ENCODE measurements at places on chromosomes 16 and 17.

GRCh38 chr16:68704232-68704867 is 32.7 kb upstream of the CDH1 start:
- DNase-seq: peak; percentile 11

DNA sequence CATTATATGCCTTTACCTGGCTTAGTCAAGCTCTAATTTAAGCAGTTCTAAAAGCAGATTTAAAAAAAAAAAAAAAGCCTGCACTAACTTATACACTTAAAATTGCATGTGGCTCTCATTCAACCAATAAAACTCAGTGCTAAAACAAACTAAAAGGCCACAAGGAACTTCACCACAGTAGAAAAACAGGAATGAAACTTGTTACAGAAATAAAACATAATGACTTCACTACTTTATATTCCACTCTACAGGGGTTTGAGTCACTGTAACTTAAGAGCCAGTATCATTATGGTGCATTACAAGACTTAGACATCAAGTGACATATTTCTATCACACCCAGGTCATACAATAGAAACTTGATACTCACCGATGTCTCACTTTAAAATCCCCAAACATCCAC is 11.1 kb downstream of the CA10 start:
- DNase-seq: no peak

DNA sequence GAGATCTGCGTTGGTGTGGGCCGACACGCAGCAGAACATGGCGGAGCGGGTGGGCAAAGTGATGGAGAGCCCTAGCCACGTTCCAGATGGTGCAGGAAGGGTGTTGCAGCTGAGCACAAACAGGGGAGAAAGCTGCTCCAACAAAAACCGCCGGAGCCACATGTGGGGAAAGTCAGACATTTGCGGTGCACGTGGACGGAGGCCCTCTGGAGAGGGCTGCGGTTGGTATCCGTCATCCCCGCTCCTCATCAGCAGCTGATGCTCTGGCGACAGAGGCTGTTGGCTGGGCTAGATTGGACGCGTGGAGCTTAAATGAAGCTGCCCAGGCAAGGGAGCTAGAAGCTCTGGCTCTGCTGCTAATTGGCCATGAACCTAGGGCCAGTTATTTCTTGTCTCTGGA is 43.5 kb upstream of the ADCY9 start:
- no peak for DNase-seq

- DNase-seq: peak; percentile 36
Observed at GRCh38 chr17:39002991-39003715, 36.0 kb upstream of the FBXO47 start.

DNA sequence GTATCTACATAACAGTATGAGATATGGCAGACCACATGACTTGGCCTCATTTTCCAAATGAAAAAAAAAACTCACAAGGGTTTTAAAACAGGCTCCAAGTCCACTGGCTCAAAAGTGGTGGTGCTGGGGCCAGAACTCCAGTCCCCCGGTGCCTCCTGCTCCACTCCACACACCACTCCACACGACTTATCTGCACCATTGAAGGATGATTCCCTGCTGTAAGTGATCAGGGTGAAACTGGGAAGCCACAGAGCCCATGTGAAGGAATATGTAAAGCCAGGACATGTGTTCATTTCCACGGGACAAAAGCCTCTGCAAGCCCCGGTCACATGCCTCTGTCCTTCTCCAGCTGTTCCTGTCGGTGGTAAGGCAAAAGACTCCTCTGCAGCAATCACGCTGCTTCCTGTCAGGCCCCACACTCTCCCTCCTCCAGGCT is 97.2 kb downstream of the ZNF18 start:
- no peak for DNase-seq

GRCh38 chr16:85462714-85463611 is 150.2 kb upstream of the GSE1 start:
- no peak for DNase-seq

- DNase-seq: no peak
Observed at GRCh38 chr16:81170824-81171223, 67.7 kb upstream of the BCO1 start.

DNA sequence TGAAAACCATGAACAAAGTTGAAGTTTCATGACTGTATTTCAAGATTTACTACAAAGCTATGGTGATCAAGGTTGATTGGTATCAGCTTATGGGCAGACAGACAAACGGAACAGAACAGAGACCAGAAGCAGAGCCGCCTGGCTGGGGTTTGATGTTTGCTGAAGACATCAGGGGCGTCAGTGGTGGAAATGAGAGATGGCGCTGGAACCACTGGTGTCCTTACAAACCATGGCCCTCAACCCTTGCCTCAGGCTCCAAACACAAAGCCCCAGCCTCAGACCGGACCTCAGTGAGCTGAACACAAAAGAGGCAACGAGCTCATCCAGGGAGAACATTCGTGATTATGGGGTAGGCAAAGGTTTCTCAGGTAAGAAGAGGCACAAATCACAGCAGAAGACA is 113.0 kb upstream of the METRNL start:
- no peak for DNase-seq

GRCh38 chr16:73846356-73846755 is 450.3 kb upstream of the PSMD7 start:
- DNase-seq: no peak

- DNase-seq: no peak
Observed at GRCh38 chr17:56676810-56677209, 83.3 kb downstream of the NOG start.

DNA sequence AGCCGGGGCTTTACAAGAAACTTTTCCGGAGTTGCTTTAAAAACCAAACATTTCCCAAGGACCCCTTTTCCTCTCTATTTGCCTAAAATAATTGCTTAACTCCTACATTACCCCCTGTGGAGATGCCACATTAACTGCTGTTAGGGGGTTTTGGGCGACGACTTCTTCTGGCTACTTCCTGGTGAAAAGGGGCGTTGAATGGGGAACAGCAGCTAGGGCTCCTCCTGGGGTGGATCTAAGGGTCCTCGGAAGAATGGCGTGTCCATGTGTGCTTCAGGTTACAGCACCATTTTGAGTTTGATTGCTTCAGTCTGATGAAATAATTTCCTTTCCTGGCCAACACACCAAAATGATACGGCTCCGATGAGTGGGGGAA is 22.0 kb downstream of the ABCC1 start:
- no peak for DNase-seq

GRCh38 chr17:8997994-8998628 is 23.2 kb upstream of the NTN1 start:
- DNase-seq: peak; percentile 66

- DNase-seq: no peak
Observed at GRCh38 chr16:78407191-78407590, 307.7 kb downstream of the WWOX start.

GRCh38 chr16:66524601-66525164 is 25.2 kb downstream of the TK2 start:
- no peak for DNase-seq

DNA sequence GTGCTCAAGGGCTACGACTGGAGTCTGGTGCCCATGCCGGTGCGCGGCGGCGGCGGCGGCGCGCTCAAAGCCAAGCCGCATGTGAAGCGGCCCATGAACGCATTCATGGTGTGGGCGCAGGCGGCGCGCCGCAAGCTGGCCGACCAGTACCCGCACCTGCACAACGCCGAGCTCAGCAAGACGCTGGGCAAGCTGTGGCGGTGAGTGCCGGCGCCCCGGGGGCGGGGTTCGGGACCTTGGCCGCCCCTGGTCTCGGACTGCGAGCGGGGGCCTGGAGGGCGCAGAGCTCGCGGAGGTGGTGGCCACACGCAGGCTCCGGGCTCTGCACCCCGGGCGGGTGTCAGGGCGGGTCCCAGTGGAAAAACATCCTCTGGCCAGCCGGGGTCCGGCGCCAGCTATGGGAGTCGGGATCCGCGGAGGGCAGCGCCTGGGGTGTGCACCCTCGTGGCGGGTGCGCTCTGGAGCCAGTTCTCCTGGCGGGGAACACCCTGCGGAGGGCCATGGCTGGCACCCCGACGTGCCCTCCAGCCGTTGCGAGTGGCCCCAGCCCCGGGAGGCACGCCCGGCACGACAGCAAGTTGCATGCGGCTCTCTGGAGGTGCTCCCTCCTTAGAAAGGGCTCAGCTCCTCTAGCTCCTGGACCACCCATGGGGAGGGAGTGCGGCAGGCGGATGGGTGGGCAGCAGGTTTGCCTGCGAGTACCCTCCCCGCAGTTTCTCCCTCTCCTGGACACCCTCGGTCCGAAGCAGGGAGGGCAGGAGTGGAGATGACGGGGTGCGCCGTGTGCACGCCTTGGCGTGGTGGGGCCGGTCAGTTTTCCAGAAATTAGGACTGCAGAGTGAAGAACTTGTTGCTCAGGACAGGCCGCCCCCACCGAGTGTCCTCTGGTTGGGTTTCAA is 824 bp downstream of the SOX8 start:
- no peak for DNase-seq

DNA sequence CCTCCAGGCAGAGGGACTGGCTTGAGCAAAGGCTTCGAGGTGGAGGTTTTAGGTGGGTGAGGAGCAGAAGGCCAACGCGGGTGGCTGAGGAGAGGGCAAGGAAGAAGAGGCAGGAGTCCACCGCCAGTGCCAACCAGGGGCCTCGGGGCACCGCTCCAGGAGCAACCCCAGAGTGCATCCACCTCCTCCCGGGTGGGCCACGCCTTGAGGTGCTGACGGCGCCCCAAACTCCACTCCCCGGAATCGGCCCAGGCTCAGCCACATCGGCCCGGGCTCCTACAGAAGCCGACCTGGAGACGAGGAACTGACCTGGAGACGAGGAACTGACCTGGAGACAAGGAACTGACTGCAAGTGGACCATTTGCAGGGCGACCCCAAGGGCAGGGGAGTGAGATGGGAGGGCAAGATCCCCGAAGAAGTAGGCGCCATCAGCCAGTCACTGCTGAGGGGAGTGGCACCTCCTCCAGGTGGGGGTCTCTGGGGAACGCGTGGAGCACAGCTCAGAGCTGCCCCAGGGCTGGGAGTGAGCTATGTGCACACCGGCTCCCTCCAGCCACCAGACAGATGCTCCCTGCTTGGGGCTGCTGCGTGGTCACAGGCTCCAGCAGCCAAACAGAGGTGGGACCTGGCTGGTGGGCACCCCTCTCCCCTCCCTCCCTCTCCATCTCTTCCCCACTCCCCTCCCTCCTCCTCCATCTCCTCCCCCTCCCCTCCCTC is 29.2 kb upstream of the CBFA2T3 start:
- DNase-seq: no peak

GRCh38 chr17:7854078-7854777 is 638 bp upstream of the TMEM88 start:
- no peak for DNase-seq

GRCh38 chr17:28267720-28268609 is 51.0 kb upstream of the TMEM97 start:
- DNase-seq: no peak

DNA sequence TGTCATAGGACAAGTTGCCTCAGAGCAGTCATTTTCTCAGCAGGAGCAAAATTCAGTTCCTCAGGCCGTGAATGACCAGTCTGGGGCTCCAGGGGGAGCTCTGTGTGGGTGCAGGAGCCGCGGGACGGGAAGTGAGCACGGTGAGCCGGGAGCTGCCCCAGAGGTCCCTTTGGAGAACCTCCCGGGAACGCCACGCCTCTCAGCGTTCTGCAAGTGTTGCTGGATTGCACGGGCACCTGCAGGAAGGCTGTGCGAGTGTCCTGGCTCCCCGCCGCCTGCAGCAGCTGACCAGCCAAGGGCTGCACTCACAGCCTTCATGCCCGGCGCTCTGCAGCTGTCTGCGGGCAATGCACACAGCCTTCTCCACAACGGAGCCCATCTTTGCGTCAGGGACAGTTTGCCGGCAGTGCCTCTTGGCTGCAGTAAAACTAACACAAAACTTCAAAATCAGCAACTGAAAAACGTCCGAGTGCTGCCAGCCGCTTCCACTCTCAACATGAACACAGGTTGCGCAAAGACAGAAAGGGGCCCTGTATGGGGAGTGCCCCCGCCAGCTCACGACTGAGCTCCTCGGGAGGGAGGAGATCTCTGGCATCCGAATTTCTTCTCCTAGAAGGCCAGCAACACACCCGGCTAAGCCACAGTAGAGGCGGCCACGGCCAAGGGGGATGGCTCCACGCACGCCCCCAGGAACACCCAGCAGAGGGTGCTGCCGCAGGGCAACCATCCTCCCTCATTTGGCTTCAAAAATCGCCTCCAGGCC is 16.0 kb downstream of the NDUFAF8 start:
- no peak for DNase-seq

- no peak for DNase-seq
Observed at GRCh38 chr16:4556112-4556511, at the start of gene C16orf96. TSS of gene C16orf96 (plus strand) at chr16:4556340. CDS start at chr16:4556490, 150 bp downstream.

- no peak for DNase-seq
Observed at GRCh38 chr17:41967141-41967920, 736 bp downstream of the CNP start.

- DNase-seq: no peak
Observed at GRCh38 chr17:17084317-17084835, 42.1 kb downstream of the MPRIP start.

DNA sequence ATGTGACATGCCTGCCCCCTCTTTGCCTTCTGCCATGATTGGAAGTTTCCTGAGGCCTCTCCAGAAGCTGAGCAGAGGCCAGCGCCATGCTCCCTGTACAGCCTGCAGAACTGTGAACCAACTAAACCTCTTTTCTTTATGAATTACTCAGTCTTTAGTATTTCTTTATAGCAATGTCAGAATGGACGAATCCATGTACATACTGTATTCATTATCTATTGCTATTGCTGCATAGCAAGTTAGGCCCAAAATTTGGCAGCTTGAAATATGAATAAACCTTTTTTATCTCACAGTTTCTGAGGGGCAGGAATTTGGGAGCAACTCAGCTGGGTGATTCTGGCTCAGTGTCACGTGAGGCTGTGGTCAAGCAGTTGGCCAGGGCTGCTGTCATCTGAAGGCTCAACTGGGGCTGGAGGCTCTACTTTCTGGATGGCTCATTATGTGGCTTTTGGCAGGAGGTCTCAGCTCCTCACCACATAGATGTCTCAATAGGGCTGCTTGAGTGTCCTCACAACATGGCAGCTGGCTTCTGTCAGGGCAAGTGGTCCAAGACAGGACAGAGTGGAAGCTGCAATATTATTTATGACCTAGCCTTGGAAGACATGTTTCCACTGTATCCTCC is 40.0 kb downstream of the SOCS1 start:
- no peak for DNase-seq

GRCh38 chr17:1375615-1376014 is 24.4 kb downstream of the YWHAE start:
- no peak for DNase-seq

DNA sequence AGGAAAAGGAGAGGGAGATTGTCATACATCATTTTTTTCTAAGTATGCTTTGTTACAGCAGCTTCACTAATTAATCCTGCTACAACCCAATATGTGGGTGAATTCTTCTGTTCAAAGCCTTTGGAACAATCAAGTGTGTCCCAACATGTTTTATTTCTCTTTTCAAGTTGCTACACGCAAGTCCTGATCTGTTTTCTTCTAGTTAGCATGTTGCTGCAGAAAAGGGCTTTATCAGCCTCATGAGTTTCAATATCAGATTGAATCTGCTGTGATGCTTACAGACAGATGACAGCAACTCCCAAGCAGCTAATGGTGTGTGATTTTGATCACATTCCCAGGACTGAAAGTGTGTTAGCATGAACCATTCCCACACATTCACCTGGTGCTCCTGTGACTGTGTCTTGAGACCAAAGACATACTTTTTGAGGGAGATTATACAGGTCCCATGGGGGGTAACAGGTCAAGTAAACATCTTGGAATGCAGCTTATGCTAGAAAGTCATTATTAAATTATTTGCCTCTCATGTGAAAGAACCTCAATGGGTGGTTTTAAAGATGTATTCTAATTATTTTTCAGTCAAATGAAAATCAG is 96.9 kb upstream of the KCNJ16 start:
- no peak for DNase-seq

GRCh38 chr17:41588126-41588810 is 1.6 kb upstream of the KRT14 start:
- DNase-seq: no peak

- DNase-seq: no peak
Observed at GRCh38 chr16:72262711-72263110, 90.8 kb upstream of the PMFBP1 start.

Measured in T follicular helper cell (primary cell).